ENCODE measurements at places on chromosomes 13 and 19.

DNA sequence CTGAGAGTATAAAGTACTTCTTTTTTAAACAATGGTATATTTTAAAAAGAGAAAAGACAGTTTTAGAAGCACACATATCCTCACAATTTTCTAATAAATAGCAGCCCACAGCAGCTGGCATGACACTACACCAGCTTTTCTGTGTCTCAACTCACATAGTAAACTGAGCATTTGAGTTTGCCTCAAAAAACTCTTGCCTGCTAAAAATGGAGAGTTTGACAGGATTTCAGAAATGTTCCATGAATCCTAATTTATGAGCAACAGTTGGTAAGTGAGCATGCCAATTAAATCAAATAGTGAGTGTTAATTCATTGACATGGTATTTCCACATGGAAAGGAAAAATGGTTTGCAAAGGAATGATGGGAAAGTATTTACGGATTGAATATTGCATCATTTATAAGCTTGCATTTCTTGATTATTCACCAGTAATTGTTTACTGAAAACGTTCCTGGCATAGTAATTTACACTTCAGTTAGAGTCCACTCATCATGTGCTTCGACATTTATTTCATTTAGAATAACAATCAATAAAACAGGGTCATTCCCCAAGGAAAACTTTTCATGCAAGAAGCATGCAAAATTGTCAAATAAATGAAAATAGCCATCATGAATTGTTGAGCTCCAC lies 323.0 kb downstream of the EFNB2 start:
- no peak for DNase-seq

DNA sequence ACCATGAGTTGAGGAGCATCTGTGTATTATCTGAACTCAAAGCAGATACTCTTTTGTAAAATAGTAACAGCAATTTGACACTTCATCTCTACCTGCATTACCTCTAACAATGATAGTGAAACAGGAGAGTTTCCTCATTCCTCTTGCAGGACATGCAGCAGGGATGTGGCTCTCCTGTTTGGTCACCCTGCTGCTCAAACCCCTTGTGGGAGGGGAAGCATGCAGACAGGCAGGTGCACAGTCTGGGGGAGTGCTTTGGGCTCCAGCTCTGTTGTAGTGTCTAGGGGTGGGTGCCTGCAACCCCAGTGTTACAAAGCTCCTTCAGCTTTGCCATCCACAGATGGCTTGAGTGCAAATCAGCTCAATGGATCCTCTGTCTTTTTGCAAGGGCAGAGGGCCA lies 827.6 kb downstream of the DACH1 start:
- DNase-seq = no peak

DNA sequence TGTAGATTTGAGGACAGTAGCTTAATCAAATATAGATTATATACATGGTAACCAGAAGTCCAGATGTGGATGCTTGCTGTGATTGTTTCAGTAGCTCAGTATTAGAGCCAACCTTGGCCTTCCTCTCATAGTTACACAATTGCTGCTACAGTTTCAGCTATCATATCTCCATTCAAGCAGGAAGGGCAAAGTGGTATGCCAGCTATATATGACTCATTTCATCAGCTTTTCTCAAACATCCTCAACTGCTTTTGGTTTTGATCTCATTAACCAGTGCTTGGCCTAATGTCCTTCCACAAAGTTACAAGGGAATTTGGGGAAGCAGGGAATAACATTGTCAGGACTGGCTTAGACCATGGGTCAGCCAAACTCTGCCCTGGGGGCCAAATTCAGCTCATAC lies 73.0 kb upstream of the MAB21L1 start:
- DNase-seq = no peak

DNA sequence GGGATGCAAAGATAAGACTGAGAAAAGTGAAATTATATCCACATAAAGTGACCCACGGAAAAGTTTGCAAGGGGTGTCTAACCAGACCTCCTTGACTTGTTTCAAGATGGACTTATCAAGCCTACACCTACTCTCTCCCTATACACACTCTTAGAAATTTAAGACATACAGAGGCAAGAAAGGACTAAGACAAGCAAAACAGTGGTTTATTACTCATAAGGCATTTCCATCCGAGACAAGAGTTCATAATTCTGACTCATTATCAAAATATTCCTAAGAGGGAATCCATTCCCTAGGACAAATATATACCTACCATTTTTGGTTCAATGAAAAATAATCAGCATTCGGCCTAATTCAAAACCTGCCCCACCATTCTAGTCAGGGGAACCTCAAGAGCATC lies 232.6 kb upstream of the GPC6 start:
- DNase-seq = no peak

- no peak for DNase-seq
Measured at GRCh38 chr13:73631411-73631810, 502.8 kb downstream of the KLF12 start.

- DNase-seq = no peak
Measured at GRCh38 chr19:18972301-18972811, 31.3 kb upstream of the HOMER3 start.

DNA sequence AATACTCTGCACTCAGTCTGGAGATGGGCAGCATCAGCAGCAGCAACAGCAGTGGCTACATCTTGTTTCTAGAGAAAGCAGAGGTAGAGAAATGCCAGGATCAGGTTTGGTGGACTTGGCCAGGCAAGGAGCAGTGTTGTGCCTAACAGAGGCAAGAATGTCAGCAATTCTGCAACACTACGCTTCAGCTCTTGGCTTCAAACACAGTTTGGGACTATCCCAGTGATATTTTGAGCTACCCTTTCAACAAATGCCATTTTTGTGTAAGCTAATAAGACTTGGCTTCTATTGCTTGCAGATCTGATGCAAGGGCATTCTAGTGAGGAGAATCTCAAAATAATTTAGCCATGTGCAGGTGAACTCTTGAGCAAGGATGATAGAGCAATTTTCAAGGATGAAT lies 271.3 kb downstream of the PCDH20 start:
- DNase-seq = no peak

- DNase-seq = no peak
Measured at GRCh38 chr19:33240181-33240771, 14.6 kb upstream of the SLC7A10 start.

GRCh38 chr13:28837111-28837510 lies 17.0 kb downstream of the MTUS2 start:
- no peak for DNase-seq

DNA sequence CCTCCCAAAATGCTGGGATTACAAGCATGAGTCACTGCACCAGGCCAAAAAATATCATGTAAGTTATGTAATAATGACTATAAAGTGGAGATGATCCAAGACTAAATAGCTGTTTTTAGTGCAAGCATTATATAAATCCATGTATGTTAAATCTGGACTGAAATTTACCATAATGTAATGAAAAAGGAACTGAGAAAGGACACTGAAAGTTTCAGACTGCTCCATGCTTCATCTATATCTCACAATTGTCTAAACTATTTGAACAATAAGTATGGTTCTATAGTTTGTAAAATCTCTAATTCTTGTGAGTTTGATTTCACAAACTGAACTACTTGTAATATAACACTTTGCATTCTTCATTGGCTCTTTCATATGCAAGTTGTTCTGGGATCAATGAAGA lies 2299.5 kb downstream of the PCDH9 start:
- DNase-seq = no peak

- no peak for DNase-seq
Measured at GRCh38 chr13:25493931-25494640, 122.3 kb downstream of the ATP8A2 start.

- DNase-seq = no peak
Measured at GRCh38 chr13:97280478-97280877, 58.3 kb downstream of the MBNL2 start.

DNA sequence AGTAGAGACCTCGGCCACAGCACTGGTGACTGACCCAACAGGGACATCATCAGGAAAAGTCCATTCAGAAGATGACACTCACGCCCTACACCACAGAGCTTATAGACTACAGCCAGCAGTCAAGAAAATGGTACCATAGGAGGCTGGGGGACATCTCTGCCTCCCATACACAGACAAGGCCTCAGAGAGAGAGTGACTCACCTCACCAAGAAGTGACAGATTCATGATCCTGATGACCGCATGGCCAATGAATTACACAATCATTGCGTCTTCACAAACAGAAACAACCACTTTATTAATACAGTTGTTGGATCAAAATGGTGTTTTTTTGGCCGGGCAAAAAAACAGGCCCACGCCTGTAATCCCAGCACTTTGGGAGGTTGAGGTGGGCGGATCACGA lies 260.8 kb upstream of the TSHZ3 start:
- no peak for DNase-seq

DNA sequence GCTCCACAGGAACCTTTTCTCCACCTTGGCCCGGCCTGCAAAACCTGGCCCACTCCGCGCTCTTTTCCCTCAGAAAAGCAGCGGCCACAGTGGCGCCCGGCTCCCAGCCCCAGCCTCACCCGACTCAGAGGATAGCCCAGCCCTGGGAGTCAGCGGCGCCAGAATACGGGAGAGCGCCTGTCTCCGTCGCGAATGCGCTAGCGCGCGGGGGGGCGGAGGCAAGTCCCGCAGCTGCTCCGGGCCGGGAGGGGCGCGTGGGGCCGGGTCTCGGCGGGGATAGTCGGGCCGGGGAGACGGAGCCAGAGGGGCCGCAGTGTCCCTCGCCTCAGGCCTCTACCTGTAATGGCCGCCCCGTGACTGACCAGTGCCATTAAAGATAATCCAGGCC lies at the start of gene ZFP30:
Gene ZFP30, minus strand, starts transcription at position 165 of the 388 bp plus-strand sequence. CDS start 7,643 bp downstream, outside the sequence.
- DNase-seq = peak; percentile 89

DNA sequence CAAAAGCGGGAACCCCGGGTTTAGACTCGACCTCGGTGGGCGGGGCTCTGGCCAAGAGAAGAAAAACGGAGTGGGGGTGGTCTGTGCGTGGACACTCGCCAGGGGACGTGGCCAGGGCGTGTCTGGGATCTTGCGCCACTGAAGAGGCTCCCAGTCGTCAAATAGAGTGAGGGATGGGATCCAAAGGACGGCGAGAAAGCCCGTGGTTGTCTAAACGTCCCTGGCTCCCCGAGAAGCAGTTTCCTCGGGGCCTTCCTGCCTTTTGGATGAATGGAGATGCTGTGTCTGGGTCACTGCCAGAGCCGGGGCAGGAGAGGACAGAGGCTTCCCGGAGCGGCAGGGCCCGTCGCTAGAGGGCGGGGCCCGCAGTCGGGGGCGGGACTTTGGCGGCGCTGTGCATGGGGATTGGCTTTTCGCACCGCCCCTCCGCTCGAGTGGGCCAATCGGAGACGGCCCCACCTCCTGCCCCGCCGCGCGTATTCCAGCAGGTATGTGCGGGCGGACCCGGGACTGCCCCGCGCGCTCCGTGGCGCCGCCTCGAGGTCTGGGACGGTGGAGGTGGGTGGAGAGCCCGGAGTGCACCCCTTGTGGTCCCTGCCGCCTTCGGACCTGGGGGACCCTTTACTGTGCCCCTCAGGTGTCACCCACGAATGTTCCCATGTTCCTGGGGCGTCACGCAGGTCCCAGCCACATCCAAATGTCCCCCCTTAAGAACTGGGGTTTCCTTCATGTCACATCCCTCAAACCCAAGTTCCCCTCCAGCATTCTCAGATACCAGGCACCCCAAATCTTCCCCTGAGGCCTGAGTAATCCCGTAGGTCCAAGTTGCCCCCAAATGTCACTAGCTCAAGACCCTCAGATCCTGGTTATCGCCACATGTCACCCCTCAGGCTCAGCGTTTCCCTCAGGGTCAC lies 38.3 kb downstream of the ZSWIM4 start:
- DNase-seq = peak; percentile 92

DNA sequence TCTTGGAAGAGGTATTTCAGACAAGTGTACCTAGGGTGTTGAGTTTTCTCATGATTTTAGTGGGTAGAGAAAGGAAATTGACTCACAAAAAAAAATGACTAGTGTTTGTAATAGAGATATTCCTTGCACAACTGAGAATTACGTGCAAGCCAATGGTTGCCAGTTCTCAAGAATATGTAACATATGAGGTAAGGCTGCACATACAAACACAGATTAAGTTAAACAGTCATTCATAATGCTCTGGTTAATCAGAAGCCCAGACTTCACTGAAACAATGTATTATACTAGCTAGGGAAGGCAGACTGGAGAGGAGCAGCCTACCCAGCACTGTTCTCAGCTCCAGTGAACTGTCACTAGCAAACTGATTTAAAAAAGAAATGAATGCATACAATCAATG lies 418.3 kb downstream of the DIAPH3 start:
- DNase-seq = no peak

GRCh38 chr19:47353307-47353712 lies 4.2 kb downstream of the DHX34 start:
- no peak for DNase-seq

GRCh38 chr13:76684336-76684735 lies 201.9 kb downstream of the KCTD12 start:
- no peak for DNase-seq

GRCh38 chr13:77876176-77876575 lies 42.5 kb downstream of the EDNRB start:
- no peak for DNase-seq

DNA sequence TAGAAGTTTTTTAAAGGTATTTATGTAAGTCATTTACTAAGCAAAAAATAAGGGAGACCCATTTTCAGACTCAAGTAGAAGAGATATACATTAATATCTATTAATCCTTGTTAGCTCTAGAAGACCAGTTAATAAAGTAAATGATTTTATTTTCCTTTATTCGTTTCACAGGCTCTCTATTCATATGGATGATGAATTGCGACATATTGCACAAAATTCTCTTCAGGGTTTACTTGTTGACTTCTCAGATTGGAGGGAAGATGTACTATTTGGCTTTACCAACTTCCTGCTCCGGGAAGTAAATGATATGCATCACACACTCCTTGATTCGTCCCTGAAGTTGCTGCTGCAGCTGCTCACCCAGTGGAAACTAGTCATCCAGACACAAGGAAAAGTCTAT lies 139.3 kb downstream of the FRY start:
- DNase-seq = no peak

Measured in CD4-positive, alpha-beta T cell (primary cell).